ENCODE measurements at places on chromosomes 16 and 17.

- peak; percentile 5 for DNase-seq
Observed at GRCh38 chr16:27431773-27432532, 30.0 kb downstream of the IL21R start.

DNA sequence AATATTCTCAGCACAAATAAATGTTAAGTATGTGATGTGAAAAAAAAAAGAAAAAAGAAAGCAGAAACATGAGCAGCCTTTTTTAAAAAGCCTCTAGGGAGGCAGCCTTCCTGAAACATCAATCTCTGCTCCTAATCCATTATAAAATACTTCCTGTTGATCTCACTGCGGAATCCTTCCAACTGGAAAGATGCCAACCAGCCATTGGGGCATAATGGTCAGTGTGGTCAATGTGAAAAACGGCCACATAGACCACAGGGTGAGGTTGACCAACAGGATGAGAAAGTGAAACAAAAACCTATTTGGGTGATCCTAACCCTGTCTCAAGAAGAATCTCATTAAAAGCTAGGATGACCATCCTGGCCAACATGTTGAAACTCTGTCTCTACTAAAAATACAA is 26.1 kb upstream of the ABCA8 start:
- DNase-seq: peak; percentile 54

DNA sequence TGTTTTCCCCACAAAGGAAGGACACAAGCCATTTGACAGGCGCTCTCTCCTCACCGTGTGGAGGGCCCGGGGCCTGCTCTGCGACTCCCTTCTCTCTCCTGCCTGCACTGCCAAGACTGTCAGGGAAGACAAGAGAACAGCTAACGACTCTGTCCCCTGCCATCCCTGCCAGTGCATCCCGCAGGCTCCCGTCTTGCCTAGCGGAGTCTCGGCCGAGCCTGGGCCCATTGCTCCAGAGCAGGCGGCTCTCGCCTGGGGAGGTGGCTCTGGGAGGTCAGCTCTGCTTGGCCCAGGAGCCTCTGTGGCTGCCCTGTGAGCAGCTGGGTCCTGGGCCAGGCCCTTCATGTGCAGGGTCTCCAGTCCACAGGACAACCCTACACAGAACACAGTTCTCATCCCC is 53.0 kb downstream of the WNT3 start:
- DNase-seq: no peak

DNA sequence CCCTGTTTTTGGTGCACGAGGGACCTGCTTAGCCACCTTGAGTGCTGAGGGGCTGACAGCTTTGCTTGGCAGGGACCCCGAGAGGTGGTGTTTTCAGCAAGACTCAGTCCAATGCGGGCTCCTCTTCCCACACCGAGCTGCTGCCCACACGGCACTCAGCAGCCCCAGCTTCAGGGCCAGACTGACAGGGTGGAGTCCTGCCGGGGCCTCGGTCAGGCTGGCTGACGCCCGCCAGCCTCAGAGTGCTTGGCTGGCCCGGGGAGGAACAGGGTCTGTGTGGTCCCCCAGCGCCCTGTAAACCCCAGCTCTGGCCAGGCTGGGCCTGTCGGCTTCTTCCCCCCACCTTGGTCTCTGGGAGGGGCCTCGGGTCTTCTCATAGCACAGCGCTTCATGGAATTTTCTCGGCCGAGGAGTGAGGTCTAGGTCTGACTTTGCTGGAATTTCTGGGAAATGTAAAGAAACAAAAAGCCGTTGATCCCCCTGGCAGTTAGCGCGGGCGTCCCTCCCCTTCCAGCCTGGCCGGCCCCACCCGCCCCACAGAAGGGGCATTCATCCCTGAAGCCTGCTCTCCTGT is 2.6 kb downstream of the SOX8 start:
- DNase-seq: no peak

DNA sequence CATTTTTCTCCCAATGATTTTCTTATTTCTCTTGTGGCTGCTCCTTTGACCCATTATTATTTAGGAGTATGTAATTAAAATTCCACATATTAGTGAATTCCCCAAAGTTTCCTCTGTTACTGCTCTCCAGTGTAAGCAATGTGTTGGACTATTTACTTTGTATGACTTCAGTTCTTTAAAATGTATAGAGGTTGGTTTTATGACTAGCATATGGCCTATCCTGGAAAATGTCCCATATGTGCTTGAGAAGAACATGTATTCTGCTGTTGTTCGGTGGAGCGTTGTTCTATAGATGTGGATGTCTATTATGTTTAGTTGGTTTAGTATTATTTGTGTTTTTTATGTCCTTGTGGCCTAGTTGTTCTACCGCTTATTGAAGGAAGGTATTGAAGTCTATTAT is 6.0 kb upstream of the NT5M start:
- no peak for DNase-seq

DNA sequence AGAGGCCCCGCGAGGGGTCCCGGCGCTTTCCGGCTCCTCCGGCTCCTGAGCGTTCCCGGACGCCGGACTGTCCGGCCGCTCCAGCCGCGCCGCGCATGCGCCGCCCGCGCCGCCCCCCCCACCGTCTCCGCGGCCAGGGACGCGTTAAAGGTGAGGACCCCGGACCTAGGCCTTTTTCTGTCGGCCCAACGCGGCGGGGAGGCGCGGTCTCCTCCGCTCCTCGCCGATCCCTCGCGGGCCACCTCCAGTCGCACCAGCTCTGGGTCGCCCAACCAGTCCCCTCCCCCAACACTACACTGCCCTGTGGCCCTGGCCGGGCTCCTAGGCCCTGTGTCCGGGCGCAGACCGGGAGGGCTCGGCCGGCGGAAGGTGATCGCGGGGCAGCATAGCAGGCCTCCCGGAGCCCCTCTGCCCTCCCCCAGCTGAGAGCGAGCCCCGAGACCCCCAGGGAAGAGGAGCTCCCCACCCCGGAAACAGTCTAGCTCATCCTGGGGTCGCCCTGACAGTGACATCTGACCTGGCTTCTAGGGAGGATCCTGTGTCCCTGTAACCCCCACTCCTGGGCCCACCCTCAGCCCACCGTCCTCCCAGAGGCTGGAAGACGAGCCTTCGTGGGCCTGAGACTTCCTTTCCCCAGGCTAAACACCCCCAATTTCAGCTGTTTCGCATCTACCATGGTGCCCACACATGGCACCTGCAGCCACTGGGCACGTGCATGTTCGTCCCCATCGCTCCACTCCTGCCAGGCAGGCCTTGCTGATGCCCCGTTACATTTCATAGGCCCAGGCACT is 14.7 kb upstream of the BCAR1 start:
- peak; percentile 67 for DNase-seq
